ENCODE measurements at places on chromosomes 6 and 20.

- DNase-seq, result no peak
These were observed 88.8 kb downstream of the ATRN start for GRCh38 chr20:3559637-3560036.

- no peak for DNase-seq
These were observed 70.0 kb downstream of the FOXC1 start for GRCh38 chr6:1679688-1680068.

GRCh38 chr6:15242503-15242902, 3.4 kb upstream of the JARID2 start:
- no peak for DNase-seq

GRCh38 chr6:75337835-75338580, 53.4 kb upstream of the TMEM30A start:
- DNase-seq, result no peak

DNA sequence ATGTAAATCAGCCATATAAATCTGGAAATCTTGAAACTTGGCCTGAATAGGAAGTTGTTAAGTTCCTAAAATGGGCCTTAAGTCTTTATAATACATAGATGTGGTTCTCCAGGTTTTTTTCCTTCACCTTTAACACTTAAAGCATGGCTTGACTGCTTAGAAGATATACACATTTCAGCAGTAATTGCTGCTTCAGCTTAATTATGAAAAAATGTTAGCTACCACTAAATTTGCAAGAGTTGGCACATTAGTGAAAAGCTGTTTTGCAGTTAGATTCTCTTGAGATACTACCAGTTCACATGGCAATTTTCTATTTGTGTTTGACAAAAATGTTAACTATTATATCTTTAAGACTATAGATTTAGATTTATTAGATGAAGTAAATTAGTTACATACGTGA, 72.7 kb upstream of the MYO6 start:
- no peak for DNase-seq

GRCh38 chr6:43825187-43826115, 55.4 kb downstream of the VEGFA start:
- DNase-seq, result no peak

DNA sequence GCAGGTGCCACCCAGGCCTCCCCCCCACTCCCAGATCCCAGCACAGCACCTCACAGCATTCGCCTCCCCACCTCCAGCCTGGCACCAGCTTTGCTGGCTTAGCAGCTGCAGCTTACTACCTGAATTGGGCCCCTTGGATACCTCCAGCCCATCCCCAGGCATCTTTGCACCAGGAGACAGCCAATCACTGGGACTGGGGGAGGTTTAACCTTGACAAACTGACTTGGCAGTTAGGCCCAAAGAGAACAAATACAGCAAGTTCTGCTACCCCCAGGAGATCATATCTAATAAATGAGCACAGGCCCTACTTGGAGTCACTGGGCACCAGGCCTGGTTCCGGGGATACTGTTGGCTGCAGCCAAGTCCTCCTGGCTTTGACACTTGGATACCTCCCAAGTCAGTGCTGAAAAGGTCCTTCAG, 8.8 kb downstream of the PDRG1 start:
- DNase-seq, result no peak

DNA sequence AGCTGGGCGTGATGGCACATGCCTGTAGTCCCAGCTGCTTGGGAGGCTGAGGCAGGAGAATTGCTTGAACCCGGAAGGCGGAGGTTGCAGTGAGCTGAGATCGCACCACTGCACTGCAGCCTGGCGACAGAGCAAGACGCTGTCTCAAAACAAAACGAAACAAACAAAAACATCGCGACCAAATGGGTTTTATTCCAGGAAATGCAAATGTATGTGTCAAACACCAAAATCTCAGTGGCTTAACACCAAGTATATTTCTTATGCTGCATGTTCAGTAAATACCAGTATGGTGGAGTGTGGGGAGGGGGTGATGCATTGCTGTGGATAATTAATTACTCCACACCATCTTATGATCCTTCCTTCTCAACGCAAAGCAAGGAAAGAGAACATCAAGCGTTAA, 28.1 kb downstream of the ACTR5 start:
- no peak for DNase-seq

- no peak for DNase-seq
These were observed 7.1 kb downstream of the PANK2 start for GRCh38 chr20:3896302-3896701.

DNA sequence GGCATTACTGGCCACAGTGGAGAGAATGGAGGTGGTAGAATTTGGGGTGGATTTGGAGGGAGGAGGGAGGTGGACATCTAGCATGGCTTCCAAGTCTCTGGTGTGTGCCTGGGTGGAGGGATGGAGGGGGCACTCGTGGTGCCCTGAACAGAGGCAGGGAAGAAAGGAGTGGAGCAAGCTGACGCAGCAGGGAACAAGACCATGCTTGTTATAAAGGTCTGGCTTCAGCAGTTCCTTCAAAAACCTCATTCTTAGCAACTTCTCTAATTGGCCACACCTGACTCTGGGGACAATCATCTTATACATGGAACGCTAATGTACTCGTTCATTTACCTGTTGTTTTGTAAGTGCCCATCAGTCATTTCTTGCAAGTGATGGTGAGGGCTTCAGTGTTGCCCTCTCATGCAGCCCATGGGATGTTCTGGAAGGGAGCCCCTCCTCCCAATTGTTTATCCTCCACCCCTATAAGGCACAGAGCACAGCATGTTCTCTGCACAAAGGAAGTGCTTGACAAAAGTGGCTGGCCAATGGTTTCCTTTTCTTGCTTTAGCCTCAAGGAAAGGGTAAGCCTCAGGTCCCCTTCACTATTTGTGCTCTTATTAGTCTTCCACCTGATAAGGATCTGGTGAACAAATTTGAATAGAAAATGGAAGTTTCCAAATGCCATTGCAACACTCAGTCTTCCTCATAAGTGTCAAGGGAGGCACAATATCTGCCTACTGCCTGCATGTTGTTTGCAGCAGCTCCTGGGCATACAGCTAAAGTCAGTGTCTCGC, 39.3 kb downstream of the GFOD1 start:
- DNase-seq, result no peak

DNA sequence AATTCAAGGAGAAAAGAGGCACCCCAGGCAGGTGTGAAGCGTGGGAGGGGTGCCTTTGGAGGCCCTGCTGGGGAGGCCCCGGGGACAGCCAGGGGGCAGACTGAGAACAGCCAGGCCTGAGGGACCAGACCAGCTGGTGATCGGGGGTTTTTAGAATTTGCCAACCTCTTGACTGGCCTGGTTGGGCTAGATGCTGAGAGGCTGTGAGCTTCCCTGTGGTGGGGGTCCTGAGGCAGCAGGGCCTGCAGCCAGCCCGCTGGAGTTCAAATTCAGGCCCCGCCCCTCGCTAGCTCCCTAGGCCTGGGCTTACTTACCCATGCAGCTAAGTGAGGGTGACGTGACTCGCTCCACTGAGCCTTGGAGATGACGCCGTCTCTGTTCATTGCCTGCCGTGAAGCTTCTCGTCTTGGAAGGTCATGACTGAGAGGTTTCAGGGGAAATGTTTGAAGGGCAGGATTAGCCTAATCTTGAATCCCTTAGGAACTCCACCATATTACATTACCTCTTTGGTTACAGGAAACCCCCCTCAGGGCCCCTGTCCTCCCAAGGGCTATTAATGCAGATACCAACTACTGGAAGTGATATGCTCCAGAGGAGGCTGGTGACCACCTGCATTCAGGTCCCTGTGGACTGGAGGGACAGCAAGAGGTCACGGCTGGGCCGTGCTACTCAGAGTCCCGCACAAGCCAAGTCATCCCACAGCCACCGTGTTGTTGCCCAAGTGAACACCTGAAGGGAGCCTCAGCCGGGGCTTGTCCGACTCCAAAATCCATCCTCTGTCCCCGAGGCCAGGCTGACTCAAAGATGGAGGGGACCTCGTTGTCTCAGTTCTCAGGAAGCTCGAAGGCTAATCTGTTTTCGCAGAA, 73.9 kb upstream of the DUSP22 start:
- DNase-seq, result no peak

DNA sequence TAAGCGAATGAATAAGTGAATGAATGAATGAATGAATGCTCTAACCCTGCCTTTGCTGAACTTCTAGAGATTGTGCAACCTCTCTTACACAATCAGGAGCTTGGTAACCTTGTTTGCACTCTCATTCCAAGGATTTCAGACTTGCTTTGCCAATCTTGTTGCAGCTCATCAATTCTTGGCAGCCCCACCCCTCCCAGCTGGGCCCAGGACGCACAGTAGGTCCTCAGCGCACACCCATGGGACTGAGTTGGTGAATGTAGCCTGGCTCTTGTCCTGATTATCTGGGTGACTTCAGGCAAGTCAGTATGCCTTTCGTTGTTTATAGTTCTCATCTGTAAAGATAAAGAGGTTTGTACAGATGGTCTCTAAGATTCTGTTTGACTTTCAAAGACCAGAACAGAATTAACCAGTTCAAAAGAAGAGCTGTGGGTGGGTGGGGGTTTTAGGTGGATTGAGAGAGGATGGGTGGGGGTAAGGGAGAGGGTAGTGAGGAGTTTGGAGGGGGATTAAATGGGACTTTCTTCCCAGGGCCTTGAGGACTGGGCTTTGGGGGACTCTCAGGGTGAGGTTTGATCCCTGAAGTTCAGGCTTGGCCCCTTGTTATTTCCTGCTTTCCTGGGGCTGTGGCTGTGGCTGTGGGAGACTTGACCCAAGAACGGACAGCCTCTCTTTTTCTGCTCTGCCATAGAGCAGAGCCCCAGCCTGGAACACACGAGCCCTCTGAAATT, 33.2 kb downstream of the VEGFA start:
- DNase-seq, result no peak

- DNase-seq, result no peak
These were observed 52.3 kb upstream of the IL20RA start for GRCh38 chr6:137097057-137097456.

- DNase-seq, result no peak
These were observed 41.7 kb downstream of the FRK start for GRCh38 chr6:116018976-116019375.

DNA sequence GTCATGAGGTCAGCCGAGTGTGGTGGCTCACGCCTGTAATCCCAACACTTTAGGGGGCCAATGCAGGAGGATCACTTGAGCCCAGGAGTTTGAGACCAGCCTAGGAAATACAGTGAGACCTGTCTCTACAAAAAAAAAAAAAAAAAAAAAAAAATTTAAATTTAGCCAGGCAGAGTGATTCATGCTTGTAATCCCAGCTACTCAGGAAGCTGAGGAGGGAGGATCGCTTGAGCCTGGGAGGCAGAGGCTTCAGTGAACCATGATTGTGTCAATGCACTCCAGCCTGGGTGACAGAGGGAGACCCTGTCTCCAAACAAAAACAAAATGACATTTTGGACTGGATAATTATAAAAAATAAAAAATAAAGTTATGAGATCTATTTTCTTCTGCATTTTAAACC, 56.2 kb downstream of the ADGRF1 start:
- no peak for DNase-seq

- DNase-seq, result no peak
These were observed 670 bp downstream of the NCOA5 start for GRCh38 chr20:46089167-46089416.

GRCh38 chr20:50385733-50386640, 124.2 kb upstream of the PTPN1 start:
- DNase-seq, result peak; percentile 45

DNA sequence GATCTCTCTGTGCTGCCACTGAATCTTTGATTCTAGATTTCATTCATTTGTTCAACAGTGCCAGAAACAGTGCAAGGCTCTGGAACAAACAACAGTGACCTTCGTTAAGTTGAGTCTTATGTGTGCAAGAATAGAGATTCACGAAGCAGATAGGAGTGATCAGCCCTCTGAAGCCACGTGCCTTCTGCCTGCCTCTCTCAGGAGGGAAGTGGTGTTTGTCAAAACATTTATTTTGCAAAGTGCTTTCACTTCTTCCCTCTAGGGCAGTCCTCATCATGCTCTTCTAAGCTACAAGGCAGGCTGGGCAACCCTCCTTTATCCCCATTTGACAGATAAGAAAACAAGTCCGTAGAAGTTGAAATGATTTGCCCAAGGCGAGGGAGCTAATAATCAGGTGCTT, 204.3 kb downstream of the TFAP2C start:
- no peak for DNase-seq

DNA sequence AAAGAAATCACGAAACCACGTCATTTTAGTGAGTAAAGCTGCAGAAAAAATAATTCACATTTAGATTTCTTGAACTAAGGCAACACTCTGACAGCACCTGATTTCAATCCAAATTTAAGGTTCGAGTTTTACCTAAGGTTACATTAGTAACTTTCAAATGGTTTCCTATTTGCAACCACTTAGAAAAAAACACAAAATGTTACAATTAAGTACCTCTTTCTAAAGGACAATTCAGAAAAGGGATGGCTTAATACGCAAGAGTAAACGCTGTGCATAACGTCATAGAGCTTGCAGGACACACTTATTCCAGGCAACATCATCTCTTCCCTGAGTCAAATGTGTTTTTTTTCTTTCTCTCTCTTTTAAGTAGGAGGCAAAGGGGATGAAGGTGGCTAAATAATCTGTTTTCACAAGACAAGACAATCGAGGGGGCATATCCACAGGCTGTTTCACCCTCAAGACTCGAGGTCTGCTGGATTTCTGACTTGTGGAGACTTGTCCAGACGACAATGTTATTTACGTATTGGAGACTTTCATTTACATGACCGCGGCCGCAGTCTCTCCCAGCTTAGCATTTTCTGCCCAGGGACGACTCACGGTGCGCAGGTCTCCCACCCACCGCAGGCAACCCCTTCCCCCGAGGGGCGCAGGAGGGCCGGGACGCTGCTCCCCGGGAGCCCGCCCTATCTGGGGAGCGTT, 86.0 kb downstream of the SESN1 start:
- no peak for DNase-seq

GRCh38 chr6:81084776-81085430, 667.6 kb downstream of the TENT5A start:
- DNase-seq, result no peak

DNA sequence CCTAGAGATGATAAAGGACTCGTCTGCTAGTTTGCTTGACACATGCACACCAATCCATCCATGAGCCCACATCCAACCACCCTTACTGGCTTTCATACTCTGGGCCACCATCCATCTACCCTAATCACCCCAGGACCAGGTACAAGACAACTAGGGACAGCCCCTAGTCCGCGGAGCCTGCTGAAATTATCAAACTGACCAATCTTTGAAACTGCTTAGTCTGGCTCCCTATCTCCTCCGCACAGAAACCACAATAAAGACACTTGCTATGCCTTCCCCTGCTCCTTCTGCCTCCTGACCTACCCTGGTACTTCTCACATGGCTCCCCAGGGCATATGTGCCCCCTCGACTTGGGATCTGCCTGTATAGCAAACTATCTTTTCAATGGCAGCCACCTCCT, 33.1 kb downstream of the PXDC1 start:
- DNase-seq, result no peak

- no peak for DNase-seq
These were observed 128.9 kb upstream of the NAA20 start for GRCh38 chr20:19888269-19888671.

- no peak for DNase-seq
These were observed 8.6 kb upstream of the SLC32A1 start for GRCh38 chr20:38715646-38716045.

Measured in stimulated activated CD8-positive, alpha-beta memory T cell treated with anti-CD3 and anti-CD28 coated beads, Interleukin-4, amount 100 ng/mL, for 1 hour (primary cell).